Stimulated activated CD8-positive, alpha-beta memory T cell treated with anti-CD3 and anti-CD28 coated beads, Interleukin-2, amount 100 ng/mL, for 1 hour (primary cell): ENCODE measurements at places on chromosomes 1 and 21.

DNA sequence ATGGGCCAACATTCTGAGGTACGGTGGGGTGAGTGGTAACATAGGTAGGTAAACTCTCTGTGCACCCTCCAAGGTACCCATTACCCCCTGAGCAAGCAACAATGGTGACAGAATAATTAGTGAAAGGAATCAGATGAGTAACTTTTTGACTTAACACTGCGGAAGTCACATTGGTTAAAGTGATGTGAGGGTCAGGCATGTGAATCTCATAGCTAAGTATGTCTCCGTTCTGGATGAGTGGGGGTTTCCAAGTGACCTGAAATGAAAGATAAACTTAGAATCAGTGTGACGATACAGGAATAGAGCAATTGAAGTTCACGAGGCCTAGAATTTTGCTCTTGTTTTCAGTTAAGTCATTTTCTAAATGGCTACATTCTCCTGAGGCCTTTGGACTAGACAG lies 311.7 kb downstream of the KCTD3 start:
- DNase-seq, result no peak

GRCh38 chr1:14137411-14138134 lies 437.6 kb downstream of the PRDM2 start:
- no peak for DNase-seq

GRCh38 chr1:165828669-165829329 lies 1.4 kb downstream of the UCK2 start:
- no peak for DNase-seq

DNA sequence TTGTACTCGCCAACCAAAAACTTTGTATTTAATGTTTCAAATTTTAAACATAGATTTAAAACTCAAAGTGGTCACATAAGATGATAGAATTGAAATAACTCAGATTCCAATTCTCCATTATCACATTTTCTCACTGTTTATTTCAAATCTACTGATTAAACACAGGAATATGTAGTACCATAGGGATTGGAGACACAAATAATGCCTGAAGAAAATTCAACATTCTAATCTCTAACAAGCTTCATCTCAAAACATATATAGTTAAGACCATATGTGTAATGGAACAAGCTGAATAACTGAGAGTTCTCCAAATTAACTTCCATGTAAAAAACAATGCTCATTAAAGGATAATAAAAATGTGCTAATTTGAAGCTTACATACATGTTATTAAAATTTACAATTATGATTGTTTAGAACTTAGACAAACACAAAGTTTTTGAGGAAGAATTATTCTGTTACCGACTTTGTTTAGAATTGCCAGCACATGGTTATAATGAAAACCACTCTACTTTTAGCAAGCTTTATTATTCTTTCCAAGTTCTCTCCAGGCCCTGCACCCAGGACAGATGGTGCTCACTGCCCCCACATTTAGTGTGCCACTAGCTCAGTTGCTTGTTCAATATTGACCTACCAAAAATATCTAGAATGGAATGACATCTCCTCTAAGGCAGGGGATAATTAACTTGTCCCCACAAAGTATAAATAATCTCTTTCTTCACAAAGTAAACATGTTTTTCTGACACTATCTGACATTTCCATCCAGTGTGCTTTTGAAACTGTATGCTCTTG lies 467.2 kb downstream of the TTLL7 start:
- no peak for DNase-seq

GRCh38 chr21:28142697-28143096 lies 850.0 kb downstream of the LTN1 start:
- DNase-seq, result no peak
